ENCODE measurements at places on chromosomes 5 and 9. TPM values are rescaled to one million over a fixed set of nuclear protein-coding genes. Genes with fewer than 3 reads are reported as not detected.

DNA sequence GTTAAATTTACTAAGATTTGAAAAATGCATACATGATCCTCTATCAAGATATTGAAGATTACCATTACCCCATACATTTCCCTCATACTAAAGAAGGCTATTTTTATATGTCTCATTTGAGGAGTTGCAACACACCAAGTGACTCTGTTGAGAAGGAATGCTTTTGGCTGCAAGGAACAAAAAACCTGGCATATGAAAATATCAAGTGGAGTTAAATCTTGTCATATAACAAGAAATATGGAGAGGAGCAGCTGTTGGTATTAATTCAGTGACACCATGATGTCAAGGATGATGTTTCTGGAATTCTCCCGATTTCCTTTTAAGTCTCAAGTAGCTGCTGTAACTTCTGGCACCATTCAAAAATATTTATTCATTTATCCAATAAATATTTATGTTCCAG lies 193.8 kb downstream of the CSNK1G3 start:
- no peak for DNase-seq

DNA sequence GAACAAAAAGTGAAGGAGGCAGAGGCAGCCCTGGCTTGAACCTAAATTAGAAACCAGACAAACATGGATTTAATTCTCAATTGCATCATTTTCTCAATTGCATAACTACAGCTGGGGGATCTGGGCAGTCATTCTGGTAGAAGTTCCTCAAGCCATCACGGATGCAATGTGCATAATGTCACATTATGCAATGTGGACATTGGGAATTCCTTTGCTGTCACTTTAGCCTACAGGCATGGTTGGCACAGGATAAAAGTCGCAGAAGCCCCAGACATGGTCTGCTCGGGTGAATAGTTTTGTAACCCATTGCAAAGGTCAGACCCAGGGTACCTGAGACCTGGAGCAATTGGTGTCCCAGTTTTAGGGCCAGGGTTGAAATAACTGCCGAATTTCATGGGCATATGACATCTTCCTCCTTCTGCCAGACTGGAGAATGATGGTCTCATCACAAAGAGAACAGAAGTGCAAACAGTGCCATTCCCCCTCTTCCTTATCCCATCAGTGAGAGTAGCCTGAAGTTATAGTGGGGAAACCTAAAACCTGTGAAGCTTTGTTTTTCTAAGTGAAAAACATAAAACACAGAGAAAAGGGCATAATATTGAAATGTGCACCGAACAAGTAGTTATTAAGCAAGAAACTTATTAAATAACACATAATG lies 290.8 kb downstream of the MSX2 start:
- no peak for DNase-seq

GRCh38 chr5:103487218-103487617 lies 75.4 kb downstream of the NUDT12 start:
- no peak for DNase-seq

DNA sequence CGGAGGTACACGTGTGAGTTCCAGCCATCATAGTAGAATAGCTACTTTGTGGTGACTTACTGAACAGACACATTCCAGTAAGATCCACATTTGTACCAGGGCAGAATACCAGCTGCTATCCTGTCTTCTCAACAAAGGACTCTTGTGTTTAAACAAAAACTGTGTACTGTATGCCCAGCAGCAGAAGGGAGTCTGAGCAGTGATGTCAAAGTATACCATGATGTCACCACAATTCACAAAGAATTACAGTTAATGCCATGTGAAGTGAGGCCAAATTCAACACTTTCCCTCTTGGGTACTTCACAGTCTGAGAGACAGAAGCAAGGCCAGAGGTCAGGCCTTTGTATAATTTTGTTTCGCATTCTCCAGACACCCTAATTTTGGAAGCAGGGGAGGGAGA lies 137.0 kb downstream of the ADAMTSL1 start:
- DNase-seq: peak; percentile 43

SERF1B gene
- not detected for polyA plus RNA-seq

Measured in muscle of arm (tissue), 14 donors.